ENCODE measurements at places on chromosomes 11 and 22.

DNA sequence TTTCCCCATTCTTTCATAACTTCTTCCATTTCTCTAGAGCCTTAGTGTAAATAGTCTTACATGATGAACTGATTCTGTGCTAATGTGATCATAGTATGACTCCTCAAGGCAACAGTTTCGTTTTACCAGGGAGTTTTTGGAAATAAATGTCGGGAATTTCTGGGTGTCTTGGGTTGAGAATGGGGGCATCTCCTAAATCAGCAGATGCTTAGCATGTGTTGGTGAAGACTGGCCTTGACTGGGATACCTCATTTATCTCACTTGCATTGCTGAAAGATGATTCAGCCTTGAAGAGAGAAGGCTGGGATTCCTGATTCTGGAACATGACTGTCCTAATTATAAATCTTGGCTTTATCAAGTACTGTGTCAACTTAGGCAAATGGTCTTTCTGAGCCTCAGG, 115.7 kb upstream of the C11orf87 start:
- DNase-seq = no peak

- DNase-seq = no peak
These were observed 59.5 kb downstream of the TNRC6B start for GRCh38 chr22:40237241-40237640.

DNA sequence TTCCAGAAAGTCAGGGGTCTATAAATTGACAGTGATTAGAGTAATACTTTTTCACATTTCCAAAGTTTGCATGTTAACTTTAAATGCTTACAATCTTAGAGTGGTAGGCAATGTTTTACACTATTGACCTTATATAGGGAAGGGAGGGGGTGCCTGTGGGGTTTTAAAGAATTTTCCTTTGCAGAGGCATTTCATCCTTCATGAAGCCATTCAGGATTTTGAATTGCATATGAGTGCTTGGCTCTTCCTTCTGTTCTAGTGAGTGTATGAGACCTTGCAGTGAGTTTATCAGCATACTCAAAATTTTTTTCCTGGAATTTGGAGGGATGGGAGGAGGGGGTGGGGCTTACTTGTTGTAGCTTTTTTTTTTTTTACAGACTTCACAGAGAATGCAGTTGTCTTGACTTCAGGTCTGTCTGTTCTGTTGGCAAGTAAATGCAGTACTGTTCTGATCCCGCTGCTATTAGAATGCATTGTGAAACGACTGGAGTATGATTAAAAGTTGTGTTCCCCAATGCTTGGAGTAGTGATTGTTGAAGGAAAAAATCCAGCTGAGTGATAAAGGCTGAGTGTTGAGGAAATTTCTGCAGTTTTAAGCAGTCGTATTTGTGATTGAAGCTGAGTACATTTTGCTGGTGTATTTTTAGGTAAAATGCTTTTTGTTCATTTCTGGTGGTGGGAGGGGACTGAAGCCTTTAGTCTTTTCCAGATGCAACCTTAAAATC, 5.3 kb downstream of the MALAT1 start:
- no peak for DNase-seq

DNA sequence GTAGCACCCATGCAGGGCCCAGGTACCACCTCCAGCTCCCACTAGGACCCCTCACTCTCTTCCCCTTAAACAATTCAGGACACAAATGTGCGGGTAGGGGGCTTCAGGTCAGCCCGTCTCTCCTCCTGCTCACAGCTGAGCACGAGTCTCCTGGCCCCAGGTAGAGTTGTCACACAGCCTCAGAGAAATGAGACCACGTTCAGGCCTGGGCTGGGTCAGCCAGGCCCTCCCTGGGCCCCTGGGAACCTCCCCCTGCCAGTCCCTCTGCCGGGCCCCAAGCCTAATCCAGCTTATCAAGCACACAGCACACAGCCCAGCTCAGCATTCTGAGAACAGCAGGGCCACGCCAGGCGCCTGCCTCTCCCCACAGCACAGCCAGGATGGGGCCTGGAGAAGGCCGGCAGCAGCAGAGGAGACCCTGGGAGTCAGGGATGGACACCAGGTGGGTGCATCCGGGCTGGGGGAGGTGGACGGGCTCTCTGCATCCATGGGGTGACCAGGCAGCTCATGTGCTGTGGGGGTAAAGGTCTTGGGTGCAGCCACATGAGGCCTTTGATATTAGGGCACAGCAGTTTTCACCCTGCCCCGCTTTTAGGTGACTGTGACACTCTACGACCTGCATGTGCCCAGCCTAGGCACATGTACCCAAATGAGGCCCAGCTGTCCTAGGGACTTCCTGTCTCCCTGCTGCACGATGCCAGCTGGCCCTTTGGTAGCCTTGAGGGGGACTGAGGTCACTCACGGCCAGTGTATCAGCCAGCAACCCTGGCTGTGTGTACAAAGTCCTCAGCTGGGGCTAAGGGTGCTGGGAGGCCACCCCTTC, 87.0 kb downstream of the MORC2 start:
- no peak for DNase-seq

DNA sequence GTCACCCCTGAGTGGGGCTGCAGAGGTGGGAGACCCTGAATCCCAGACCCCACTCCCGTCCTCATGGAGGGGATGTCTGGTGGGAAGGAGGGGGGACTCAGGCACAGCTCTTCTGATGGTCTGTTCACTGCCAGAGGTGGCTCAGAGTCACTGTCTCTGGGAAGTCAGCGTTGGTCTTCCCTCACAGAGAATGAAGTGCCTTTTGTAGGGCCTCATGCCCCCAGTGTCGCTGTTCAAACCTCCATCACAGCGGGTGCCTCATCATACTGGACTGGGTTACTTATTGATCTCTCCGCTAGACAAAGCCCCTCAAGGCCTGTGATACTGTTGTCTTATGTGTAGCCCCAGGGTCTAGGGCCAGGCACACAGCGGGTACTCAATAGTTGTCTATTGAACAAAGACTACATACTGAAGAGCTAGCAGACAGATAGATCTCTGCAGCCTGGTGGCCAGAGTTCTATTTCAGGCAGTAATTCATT, 41.3 kb downstream of the CD6 start:
- DNase-seq = no peak

- DNase-seq = no peak
These were observed 47.6 kb downstream of the OR4C45 start for GRCh38 chr11:50080256-50080655.

DNA sequence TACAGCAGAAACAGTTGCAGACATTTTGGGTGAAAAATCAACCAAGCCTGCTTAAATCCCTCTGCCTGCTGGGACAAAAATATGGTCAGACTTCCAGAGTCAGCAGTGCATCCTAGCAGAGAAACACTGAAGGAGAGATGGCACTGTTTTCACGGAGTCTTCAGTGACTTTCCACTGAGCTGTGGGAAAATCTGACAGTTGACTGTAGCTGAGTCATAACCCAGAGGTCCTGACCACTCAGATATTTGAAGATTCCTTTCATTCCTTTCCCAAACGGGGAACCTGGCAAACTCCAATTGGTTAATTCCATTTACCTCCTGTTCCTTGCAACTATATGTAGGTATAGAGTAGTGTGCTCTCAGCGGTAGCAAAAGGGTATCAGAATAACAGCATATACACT, 20.9 kb upstream of the UPB1 start:
- DNase-seq = no peak

- no peak for DNase-seq
These were observed 19.3 kb downstream of the RFPL1 start for GRCh38 chr22:29457730-29458129.

GRCh38 chr11:61406067-61406466, 13.7 kb downstream of the TMEM216 start:
- DNase-seq = no peak

DNA sequence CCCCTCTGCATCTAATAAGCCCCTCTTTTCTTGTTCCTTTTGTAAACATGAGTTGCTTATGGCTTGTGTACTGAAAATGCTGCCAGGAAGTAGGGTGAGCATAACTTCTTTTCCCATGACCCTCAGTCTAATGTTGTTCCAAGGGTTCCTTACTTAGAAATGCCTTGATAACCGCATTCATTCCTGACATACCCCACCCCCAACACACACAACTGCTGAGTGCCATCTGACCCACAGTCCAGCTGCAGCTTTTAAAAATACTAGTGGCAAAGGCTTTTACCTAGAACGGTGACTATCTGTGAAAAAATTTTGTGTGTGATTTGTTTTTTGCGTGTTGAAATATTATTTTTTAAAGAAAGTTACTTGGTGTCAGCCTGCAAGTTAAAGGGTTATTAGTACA, 52.6 kb downstream of the ARHGAP42 start:
- no peak for DNase-seq

DNA sequence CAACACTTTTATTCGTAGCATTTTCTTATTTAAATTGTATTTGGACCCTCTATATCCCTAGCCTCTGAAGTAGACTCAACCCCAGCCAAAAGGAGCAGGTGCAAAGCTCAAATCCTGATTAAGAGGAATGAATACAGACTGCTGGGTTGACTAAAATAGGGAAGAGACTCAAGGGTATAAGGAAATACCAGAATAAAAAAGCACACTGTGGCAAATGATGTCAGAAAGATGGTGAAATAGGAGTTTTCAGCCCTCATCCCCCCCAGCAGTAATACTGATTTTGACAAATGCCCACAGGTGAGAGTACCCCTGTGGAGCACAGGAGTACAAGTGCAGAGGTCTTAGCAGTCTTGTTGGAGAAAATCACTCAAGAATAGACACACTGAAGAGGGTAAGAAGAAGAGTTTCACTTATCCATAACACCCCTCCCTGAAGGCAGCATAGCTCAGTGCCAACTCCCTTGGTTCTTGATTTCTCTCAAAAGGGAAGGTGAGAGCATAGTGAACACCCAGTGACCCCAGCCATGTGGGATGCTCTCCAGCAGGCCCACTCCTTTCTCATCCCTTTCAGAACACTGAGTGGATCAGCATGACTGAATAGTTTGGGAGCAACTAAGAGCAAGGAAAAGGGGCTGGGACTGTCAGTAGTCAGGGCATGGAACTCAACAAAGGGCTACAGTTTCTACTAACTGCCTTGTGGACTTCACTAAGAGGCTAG, 71.7 kb downstream of the TBC1D22A start:
- DNase-seq = no peak

- no peak for DNase-seq
These were observed 77.9 kb downstream of the CWC15 start for GRCh38 chr11:94895451-94895850.

- DNase-seq = no peak
These were observed 11.8 kb upstream of the SSTR3 start for GRCh38 chr22:37223965-37224551.

- DNase-seq = no peak
These were observed 72.3 kb downstream of the FAM168A start for GRCh38 chr11:73525611-73526010.

- peak; percentile 21 for DNase-seq
These were observed 46.5 kb downstream of the ADM start for GRCh38 chr11:10351435-10351764.

GRCh38 chr22:20058989-20059770, 20.9 kb upstream of the DGCR8 start:
- DNase-seq = no peak

DNA sequence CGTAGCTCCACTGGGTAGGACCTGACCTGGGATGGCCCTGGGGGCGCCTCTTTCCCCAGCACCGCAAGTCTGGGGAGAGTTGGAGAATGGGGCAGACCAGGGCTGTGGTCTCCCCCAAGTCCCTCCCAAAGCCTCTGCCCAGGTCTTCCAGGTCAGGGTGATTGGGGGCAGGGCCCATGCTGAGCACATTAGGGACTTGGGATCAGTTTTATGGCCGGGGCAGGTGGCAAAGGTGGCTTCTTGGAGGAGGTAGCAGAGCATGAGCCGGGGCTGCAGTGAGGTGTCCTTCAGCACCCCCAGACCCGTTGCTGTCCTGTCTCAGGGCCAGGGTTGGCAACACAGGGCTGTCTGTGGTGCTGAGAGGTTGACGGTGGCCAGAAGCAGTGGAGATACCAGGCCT, 6.0 kb downstream of the RELT start:
- no peak for DNase-seq

DNA sequence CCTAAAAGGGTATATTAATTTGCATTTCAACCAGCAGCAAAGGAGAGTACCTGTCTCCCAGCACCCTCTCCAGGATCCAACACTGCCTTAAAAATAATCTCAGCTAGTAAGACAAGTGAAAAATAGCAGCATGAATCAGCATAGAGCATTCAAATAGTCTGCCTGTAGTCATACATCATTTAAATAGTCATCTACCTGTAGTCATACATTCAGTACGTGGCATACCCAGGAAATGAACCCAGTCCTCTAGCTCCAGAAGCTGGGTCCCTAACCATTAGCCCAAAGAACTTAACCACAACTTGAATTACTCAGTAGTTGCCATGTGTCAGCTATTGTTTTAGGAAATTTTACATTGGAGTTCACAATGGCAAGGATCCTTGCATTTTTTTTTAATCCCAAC, 9.3 kb downstream of the TENM4 start:
- DNase-seq = no peak

DNA sequence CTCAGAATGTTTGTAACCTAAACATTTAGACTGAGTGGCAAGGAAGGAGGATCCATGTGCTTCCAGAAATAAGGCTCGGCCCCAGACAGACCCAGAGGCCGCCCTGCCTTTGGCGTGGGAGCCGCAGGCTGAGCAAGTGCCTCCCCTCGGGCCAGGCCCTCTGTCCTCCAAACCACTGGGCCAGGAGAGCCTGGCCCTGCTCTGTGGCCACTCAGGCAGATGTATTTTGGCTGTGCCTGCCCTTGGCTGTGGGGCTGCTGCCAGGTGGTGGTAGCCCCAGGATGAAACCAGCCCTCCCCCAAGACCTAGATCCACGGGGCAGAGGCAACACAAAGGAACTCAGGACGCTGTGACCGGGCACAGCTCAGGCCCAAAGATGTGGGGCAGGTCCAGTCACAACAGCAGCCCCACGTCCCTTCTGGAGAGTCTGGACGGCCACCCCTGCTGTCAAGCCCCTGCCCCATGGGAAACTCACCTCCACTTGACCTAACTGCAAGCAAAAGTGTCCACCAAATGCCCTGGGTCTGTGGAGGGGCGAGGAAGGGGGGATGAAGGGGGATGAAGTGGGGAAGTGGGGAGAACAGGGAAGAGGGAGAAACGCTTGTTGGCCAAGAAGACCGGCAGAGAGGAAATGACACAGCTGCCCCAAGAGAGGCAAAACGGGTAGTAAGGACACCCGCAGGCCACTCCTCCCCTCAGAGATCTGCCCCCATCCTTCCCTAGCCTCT, 24.0 kb downstream of the PISD start:
- no peak for DNase-seq

DNA sequence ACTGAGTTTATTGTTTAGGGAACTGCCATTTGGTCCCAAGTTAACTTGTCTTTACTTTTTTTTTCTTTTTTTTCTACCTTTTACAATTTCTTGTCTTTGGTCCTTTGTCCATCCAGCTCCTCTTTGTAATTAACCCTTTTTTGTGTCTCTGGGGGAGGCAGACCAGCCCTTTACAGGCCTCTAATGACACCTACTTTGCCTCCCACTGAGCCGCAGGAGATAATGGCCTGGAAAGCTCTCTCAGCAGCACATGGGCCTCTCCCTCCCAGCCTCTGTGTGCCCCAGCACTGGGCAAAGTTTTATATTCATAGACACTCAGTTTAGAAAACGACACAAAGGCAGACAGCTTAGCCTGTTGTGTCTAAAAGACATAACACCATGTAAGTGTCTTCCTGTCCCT, 480.4 kb downstream of the SOX6 start:
- DNase-seq = no peak

DNA sequence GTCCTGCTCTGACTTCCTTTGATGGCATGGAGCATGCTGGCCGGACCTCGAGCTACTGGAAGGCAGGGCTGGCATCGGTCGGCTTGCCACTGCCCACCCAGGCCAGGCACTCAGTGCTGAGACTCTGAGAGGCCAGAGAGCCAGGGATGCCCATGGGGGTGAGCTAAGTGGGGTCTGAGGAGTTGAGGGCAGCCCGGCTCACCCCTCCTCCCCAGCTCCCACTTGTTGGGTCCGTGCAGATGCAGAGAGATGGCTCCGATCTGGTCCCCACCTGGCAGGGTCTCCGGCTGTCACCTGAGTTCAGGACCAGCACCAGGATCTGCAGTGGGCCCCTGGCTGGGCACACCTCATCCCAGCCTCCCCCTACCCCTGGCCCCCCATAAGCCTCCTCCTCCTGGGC, 13.3 kb downstream of the LSP1 start:
- DNase-seq = no peak

All from left colon (tissue), 2 donors.